EL (cell line): ENCODE measurements at places on chromosomes 3 and 15.

DNA sequence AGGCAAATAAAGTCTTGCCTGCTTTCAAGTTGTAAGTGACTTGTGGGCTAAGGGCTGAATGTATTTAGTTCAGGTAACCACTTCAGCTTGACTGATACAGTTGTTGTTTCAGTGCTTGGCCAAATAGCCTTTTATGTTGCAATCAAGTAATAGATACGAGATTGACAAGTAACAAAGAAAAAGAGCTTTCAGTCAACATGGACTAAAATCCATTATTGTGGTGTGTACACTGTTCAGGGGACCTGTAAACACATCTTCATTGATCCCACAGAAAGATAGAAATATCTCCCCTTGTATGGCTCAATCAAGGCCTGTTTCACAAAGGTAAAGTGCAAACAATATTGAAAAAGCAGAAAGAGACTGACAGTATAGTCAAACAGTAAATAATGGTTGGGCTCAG lies 224.8 kb upstream of the TMCO5A start:
- no peak for DNase-seq

- DNase-seq, result peak; percentile 88
These were observed 69.7 kb upstream of the LRRFIP2 start for GRCh38 chr3:37243820-37244748.

GRCh38 chr3:23489300-23490158 lies 286.4 kb downstream of the UBE2E2 start:
- peak; percentile 29 for DNase-seq

GRCh38 chr3:10994306-10994705 lies 1.8 kb downstream of the SLC6A1 start:
- no peak for DNase-seq

DNA sequence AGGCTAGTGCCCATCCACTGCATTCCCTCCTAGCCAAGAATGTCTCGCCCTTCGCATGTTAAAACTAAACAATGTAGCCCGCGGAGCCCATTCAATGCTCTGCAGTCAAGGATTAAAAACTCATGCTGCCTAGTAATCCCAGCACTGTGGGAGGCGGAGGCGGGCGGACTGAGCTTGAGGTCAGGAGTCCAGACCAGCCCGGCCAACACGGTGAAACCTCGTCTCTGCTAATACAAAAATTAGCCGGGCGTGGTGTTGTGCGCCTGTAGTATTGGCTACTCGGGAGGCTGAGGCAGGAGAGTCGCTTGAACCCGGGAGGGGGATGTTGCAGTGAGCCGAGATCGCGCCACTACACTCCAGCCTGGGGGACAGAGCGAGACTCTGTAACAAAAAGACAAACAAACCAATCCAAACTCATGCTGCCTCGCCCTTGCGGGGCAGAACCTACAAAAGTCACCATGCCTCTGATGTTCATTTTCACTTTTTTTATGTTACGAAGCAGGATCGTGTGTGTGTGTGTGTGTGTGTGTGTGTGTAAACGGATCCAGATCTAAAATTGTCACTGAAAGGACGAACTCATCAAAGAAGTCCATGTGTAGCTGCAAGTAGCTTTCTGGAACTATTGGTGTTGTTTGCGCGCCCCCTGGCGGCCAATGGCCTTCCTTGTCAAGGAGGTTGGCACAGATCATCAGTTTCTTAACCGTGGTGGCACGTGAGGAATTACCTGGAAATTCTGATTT lies 54.8 kb upstream of the SPESP1 start:
- peak; percentile 82 for DNase-seq

DNA sequence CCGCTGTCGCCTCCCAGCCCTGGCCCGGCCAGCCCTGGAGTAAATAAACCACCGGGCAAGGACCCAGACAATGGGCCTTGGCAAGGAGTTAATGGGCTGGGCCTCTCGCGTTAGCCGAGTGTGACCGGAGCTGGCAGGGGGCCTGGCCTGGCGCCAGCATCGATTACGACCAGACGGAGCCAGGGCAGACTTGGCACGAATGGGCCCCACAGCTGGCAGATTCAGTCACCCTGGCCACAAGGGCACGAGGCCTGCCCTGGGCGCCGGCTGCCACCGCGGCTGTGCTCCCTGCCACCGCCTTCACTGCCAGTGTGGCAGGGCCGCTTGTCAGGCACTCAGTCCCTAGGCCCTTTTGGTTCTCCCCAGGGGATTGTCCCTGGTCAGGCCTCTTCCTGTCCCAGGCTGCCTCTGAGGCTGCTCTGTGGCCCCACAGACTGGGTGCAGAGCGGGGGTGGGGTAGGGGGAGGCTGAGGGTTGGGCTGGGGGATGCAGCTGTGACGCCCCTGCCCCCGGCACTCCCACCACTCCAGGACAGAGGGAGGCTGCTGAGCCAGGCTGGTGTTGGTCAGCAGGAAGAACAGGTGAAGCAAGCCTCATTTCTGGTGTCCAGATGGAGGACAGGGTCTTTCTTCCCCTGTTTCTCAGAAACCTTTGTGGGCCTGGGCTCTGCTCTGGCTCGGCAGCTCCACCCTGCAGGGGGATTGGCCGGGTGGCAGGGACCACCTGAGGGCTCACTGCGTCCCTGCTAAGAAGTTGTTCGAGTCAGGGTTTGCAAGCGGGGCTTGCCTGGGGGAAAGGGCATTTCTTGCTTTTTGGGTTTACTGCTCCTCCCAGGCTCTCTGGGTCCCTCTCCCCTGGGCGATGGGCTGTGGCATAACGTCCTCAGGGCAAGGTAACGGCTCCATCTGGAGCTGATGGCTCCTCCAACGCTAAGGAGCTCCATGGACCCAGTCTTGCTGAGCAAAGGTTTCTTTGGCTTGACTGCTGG lies 30.5 kb upstream of the SRP14 start:
- DNase-seq, result peak; percentile 48

GRCh38 chr15:65869954-65870871 lies 922 bp downstream of the RAB11A start:
- DNase-seq, result peak; percentile 54

DNA sequence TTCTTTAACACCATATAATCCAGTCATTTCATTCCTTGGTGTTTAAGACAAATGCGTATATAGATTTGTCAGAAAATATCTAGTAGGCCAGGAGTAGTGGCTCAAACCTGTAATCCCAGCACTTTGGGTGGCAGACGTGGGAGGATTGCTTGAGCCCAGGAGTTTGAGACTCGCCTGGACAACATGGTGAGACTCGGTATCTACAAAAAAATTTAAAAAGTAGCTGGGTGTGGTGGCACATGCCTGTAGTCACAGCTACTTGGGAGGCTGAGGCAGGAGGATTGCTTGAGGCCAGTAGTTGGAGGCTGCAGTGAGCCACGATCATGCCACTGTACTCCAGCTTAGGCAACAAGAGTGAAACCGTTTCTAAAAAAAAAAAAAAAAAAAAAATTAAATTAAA lies 1.9 kb upstream of the MTMR14 start:
- DNase-seq, result no peak

GRCh38 chr3:136790786-136791185 lies 28.1 kb upstream of the SLC35G2 start:
- no peak for DNase-seq

GRCh38 chr3:122502941-122503340 lies 11.8 kb downstream of the KPNA1 start:
- no peak for DNase-seq

DNA sequence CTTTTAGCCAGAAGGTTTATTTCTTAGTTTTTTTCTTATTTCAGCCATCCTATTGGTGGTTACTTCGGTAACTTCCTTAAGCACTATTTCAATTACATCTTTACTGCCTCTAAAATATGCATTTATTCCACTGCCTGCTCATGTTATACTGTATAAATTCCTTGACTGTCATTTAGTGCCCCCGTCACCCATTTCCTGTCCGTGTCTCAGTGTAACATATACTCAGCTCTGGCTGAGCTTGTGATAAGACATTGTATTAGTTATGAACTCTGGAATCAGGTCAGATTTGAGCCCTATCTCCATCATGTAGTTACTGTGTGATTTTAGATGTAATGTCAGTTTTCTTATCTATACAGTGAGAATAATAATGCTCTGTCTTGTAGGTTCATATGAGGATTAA lies 24.2 kb downstream of the PIAS1 start:
- no peak for DNase-seq

DNA sequence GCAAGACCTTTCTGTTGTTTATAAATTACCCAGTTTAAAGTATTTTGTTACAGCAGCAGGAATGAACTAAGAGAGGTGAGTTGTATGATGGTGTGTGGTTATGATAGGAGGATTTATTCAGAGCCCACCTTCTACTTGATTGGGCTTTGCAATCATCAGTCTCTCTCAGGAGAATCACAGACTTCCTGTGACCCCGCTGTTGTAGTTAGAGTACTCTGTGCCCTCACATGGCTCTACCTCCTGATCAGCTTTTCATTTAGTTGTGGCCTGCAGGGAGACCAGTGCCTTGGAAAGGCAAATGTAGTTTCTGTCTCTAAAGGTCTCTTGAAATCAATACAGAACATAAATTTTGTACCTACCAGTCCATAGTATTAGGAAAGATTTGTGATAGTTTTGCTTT lies 7.6 kb upstream of the P2RY14 start:
- DNase-seq, result no peak

DNA sequence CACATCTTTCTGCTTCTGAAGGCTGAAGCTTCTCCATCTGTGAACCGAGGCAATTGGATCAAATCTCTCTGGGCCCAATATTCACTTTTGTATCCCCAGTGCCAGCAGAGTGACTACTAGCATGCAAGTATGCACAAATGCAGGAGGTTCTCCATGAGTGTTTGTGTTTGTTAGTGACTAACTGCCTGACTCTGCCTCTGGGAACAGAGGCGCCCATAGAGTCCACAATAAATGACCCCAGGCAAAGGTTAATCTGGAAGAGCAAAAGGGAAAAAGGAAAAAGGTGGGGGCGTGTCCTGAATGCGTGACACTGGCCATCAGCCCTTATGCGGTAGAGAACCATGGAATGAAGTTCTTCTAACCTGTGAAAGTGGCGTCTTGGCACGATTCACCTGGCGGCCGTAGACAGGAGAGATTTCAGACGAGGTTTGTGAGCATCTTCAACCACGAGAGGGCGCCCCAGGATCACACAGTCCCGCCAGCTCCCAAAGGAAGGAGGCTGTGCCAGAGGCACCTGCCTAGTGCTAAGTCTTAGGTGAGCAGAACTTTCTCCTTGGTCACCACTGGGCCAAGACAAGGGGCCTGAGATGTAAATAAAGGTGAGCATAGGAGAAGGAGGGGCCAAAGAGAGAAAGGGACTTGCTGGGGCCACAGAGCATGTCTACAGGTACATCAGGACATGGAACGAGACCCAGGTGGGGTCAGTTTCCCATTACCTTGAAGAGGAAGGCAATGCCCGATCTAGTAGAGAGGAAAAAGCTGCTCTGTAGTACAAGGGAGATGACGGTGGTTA lies 44.2 kb downstream of the RBPMS2 start:
- DNase-seq, result peak; percentile 71

GRCh38 chr3:126446301-126446700 lies 29.4 kb downstream of the ZXDC start:
- DNase-seq, result no peak

GRCh38 chr3:174417573-174417972 lies 441.6 kb upstream of the NAALADL2 start:
- no peak for DNase-seq

GRCh38 chr15:81754078-81754477 lies 291.7 kb downstream of the MEX3B start:
- DNase-seq, result no peak

- peak; percentile 75 for DNase-seq
These were observed 57.8 kb downstream of the CDC25A start for GRCh38 chr3:48130321-48130904.

DNA sequence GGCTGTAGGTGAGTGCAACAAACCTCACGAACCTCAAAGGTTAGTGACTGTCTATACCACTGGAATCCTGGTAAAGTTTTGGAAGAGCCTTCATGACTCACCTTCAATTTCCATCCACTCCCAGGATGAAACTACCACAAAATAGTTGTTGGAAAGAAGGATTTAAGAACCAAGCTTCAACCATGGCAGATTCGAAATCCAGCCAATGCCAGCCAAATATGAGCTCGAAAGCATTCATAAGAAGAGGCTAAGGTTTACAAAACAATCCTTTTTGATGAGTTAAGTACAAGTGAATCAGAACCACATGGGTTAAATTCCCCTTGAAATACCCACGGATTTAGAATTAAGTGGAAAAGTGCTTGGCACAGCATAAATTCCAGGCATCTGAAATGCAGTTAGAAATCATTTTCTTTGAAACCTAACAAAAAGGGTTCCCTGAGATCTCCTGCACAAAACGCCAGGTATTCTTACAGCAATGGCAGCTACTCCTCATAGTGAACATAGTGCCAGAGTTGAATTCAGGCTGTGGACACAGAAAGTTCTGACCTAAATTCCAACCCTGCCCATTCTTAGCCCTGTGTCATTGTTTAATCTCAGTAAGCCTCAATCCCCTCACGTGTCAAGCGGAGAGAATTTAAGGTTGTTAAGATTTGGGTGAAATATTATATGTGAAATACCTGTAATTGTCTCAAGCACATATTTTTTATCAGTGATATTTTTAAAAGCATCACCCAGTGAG lies 89.2 kb downstream of the FBN1 start:
- no peak for DNase-seq

DNA sequence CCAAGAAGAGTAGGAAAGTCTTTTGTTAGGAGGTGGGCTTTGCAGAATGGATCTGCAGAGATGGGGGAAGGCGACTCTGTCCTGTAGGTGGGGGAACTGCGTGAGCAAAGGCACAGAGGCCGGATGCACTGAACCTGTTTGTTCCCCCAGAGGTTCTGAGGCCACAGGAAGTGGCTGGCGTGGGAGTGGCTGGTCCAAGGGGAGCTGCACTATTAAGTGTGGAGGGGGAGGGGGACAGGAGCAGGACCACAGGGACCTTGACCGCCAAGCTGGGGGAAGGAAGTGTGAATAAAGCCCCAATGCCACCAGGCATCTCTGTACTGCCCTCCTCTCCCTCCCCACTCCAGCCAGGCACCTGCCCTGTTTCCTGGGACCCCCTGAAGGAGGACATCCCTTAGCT lies 51.8 kb downstream of the CYP11A1 start:
- DNase-seq, result no peak

- no peak for DNase-seq
These were observed 27.4 kb downstream of the SEC22A start for GRCh38 chr3:123229145-123229544.

DNA sequence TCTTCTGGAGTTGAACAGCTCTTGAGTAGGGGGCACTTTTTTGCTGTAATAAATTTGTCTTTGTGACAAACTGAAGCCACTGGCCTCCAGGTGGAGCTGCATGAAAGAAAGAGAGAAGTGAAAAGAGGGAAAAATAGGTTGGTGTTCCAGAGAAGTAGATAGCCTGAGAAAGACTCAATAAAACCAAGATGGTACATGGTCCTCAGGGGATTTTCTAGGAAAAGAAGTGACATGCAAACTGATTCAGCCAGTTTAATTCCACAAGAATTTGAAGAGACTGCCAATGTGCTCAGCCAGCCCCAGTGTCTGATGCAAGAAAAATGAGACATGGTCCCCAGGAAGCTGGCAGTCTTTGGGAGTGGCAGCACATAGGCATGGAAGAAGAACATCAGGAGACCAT lies 152.7 kb downstream of the CD47 start:
- peak; percentile 43 for DNase-seq

DNA sequence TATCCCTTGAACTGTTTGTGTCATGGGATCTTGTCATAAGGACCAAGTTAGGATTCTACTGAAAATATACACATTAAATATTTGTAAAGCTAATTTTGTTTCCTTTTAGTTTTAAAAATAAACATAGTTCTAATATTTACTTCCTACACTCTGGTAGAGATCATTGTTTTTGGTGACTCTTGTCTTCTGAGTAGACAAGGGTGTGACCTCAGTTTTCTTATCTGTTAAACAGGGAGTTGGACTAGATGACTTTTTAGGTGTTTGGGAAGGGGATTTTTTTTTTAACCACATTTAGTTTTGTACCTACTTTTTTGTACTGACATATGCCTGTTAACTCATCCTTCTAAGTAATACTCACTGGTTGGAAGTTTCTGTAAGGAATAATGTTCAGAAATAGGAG lies 30.8 kb downstream of the PLS1 start:
- DNase-seq, result no peak

GRCh38 chr15:77430213-77430612 lies 9.5 kb downstream of the HMG20A start:
- no peak for DNase-seq
